ENCODE measurements at places on chromosomes 16 and 17.

DNA sequence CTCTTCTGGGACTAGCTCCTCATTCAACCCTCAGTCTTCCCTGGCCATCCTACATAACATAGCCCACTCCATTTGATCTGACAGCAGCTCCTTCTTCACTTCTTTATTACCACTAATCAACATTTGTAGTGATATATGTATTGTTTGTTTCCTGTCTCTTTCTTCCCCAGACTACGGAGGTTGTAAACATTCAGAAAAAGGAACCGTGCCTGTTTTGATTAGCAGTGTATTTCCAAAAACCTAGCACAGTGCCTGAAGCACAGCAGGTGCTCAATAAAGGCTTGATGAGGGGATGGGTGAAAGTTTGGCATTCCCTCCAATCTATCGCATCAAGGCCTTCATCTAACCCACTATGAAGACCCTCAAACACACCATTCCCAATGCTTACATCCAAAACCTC lies 150.8 kb downstream of the XYLT1 start:
- no peak for DNase-seq

DNA sequence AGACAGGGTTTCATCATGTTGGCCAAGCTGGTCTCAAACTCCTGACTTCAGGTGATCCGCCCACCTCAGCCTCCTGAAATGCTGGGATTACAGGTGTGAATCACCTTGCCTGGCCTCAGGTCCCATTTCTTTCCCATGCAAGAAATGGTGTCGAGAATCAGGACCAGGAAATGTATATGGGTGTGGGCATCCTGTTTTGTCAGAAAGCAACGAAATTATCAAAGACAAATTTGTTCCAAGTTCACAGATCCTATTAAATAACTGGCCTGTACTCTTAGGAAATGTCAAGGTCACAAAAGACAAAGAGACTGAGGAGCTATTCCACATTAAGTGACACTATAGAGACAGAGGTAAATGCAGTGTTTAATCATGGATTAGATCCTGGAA lies 17.1 kb upstream of the ST6GALNAC1 start:
- DNase-seq = no peak

- DNase-seq = no peak
Measured at GRCh38 chr17:5097101-5097834, 14.4 kb downstream of the ZNF232 start.

- no peak for DNase-seq
Measured at GRCh38 chr17:10018461-10018891, 113.4 kb upstream of the RCVRN start.

DNA sequence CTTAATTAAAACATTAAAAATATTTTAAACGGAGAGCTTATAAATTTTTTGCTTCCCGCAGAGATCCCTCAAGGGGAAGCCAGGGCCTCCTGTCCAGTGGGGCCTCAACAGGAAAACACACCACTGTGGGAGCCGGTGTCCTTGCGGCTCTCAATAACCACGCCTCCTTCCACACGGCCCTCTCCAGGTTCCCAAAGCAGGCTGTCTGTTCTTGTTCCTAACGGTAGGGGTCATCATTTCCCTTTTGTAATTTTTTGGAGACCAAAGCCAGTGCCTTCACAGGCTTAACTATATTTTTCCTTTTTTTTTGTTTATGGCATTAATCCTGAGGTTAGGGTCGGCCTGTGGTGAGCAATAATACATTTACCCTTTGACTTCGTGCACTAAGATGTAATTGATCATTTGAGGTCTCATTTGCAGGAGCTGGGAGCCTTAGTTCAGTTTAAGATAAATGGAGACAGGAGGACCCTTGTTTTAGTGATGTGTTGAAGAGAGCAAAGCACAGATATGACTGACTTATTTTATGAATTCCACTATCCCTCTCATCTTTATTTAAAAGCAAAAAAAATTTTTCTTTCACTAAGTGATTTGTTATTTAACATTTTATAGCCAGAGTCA lies 77.5 kb upstream of the N4BP1 start:
- DNase-seq = peak; percentile 59
